Suprapubic skin (tissue), 4 donors: ENCODE measurements at places on chromosomes 2 and 18.

DNA sequence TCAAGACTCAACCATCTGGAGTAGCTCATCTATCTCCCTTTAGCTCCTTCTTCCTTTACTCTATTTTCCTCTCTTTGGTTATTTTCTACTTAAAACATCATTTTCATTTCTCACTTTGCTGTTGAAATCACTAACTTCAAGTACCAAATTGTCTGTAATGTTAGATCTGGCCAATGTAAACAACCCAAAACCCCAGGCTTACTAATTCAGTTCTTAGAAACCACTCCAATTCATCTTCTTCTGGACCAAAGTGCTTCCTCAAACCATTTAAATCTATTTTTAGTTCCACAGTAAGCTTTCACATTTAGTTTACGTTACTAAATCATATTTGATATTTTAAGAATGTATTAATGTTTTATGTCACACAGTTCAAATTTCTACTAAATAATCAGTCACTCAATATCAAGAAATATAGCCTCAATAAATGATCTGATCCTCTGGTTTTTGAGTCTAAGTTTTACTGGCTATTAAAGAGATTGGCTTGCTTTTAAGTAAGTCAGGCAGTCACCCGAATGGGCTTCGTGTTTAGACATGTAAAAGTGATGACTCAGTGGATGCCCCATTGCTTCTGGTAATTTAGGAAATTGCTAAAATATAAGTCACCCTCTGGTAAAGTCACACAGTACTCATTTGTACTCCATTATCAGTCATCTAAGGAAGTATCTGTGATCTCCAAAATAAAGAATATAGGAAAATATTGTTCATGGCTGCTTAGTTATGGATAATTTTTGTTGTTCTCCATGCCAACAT is 527.2 kb upstream of the SOX11 start:
- DNase-seq, result no peak
- no peak overlapping the region for H3K27ac ChIP-seq
- no peak overlapping the region for H3K4me3 ChIP-seq
- no peaks in the 10 kb centered on the region for H3K4me1 ChIP-seq
- H3K36me3 ChIP-seq, result no peaks in the 10 kb centered on the region
- H3K27me3 ChIP-seq, result no peaks in the 10 kb centered on the region

DNA sequence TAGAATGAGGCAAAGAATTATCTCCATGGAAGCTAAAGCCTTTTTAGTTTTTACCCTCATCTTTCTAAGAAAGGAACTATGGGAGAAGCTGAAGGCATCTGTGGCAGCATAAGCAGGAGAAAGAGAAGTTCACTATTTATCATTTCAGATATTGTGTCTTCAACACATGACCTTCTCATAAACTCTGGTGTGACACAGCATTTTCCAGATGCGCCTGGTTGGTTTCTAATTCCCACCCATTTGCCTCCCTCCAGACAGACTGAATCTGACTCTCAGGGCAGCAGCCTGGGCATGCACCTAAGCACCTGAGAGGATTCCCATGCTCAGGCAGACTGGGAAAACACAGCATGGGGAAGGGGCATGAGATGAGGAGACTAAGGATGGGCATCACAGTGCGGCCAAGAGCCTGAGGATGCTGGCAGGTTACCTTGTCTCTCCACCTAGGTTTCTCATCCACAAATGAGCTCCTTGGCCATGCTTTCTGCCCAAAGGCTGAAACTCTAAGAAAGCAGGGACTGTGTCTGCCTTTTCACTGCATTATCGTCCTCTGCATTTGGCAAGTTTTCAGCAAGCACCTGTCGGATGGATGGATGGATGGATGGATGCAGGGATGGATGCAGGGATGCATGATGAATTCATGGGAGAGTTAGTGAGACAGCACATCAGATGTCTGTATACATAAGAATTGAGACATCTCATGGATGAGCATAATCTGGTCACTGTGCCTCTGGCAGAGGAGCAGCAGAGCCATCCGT is 28.8 kb upstream of the SULT1C4 start:
- peaks cover 3% of the 10 kb centered on the region for H3K27me3 ChIP-seq
- DNase-seq, result no peak
- H3K4me1 ChIP-seq, result no peaks in the 10 kb centered on the region
- H3K36me3 ChIP-seq, result no peaks in the 10 kb centered on the region

DNA sequence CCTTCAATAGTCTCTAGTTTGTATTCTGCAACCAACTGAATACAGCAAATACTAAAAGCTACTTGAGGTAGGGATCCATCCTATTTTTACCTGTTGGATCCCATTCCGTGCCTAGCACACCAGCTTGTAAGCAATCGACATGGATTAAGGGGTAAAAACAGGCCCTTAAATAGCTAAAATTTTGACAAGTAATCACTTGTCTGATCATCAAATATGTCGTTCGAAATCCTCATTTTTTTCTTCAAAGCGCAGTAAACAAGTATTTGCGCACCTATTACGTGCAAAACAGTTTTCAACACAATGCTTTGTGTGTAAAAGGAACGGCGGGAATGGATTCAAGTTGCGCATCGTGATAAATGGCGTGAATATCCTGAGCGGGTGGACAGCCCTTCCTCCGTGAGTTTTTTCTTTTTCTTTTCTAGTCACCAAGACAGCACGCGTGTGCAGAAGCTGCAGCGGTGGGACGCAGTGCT is 1.4 kb upstream of the ACVR2A start:
- H3K4me3 ChIP-seq, result peak overlapping the region; percentile 89
- H3K27me3 ChIP-seq, result no peaks in the 10 kb centered on the region
- no peak for DNase-seq
- H3K36me3 ChIP-seq, result no peaks in the 10 kb centered on the region

GRCh38 chr2:46179037-46179621 is 118.1 kb upstream of the EPAS1 start:
- no peak overlapping the region for H3K4me3 ChIP-seq
- H3K27ac ChIP-seq, result peak overlapping the region; percentile 7
- DNase-seq, result no peak
- no peaks in the 10 kb centered on the region for H3K36me3 ChIP-seq
- H3K27me3 ChIP-seq, result no peaks in the 10 kb centered on the region

DNA sequence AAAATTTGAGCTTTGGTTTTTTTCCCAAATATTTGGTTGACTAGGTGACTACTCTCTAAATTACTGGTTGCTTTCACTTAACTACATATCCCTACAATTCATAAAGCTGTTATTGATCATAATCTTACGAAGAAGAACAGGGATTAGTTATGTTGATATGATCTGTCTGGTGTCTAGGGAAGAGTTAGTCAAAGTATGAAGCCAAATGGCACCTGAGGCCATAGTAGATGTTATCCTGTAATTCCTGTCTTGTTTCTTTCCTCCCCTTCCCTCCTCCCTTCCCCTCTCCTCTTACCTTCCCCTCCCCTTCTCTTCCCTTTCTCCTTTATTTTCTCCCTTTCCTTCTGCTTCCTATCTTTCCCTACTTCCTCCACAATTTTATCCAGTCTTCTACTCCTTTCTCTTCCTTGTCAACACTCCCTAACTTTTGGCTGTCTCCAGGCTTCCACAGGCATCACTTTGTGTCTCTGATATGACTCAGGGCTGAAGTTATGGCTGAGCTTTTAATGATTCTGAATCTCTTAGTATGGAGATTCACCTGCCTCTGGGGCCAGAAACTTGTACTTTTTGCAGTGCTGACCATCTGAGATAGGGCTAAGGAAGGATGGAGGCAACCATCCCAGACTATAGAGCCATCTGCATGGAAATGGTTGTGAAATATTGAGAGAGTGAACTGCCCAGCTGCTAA is 149.9 kb upstream of the TCF4 start:
- H3K4me3 ChIP-seq, result no peak overlapping the region
- H3K36me3 ChIP-seq, result no peaks in the 10 kb centered on the region
- H3K4me1 ChIP-seq, result no peaks in the 10 kb centered on the region
- H3K27me3 ChIP-seq, result no peaks in the 10 kb centered on the region

GRCh38 chr2:1488851-1489250 is 75.6 kb downstream of the TPO start:
- DNase-seq, result no peak
- no peak overlapping the region for H3K4me3 ChIP-seq
- no peaks in the 10 kb centered on the region for H3K36me3 ChIP-seq
